ENCODE measurements at places on chromosomes 12 and 14.

DNA sequence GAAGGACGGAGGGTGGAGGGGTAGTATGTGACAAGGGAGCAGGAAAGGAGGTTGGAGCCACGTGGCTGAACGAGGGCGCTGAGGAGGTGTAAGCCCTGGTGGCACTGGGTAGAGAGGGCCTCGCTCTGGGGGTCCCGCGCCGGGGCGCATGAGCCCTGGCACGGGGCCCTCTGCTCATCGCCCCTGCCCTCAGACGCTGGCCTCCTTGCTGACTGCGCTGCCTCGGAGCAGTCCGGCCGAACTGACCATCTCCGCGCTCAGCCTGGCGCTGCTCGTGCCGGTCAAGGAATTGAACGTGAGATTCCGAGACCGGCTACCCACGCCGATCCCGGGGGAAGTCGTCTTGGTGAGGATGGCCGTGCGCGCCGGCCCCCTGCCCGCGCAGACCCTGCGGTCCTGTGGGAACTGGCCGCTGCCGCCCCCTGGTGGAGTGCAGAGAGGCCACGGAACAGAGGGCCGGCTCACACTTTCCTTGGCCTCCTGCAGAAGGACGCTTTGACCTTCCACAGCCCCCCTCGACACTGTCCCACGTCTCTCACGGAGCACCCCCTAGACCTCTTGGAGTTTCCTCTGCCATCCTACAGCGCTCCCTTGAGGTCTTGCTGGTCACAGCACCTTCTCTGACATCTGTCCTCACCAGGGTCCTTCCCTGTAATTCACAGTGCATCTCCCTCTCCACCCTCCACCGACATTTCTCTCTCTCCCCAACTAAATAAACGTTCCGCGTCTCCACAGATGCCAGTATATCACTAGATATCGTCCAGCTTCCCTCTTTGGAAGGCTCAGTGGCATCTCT, 10.5 kb downstream of the ARHGEF25 start:
- peak; percentile 48 for DNase-seq

GRCh38 chr14:60565211-60565610, 56.3 kb downstream of the SIX6 start:
- DNase-seq, result no peak

- DNase-seq, result no peak
Observed at GRCh38 chr12:60494244-60494643, 898.4 kb downstream of the SLC16A7 start.

DNA sequence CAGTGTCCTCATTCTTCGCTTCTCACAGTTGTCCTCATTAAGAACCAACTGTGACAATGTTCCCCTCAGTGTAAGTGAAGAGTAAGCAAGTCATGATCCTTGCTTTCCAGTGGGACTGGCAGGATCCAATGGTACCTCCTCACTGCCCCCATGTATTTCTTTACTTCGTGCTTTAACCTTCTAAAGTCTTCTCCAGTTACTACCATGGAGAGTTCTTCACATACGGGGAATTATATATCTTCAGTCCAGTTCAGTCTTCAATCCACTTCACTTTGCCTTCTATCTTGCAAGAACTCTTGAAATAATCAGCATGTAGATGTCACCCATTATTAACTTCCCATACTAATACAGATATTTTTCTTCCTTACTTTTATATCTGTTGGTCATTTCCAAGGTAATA, 381.9 kb upstream of the GARIN6 start:
- DNase-seq, result no peak

GRCh38 chr14:81868172-81868571, 334.5 kb upstream of the SEL1L start:
- no peak for DNase-seq

GRCh38 chr12:23041774-23042173, 416.8 kb downstream of the ETNK1 start:
- no peak for DNase-seq

- DNase-seq, result no peak
Observed at GRCh38 chr12:15289192-15289591, 33.1 kb upstream of the PTPRO start.

DNA sequence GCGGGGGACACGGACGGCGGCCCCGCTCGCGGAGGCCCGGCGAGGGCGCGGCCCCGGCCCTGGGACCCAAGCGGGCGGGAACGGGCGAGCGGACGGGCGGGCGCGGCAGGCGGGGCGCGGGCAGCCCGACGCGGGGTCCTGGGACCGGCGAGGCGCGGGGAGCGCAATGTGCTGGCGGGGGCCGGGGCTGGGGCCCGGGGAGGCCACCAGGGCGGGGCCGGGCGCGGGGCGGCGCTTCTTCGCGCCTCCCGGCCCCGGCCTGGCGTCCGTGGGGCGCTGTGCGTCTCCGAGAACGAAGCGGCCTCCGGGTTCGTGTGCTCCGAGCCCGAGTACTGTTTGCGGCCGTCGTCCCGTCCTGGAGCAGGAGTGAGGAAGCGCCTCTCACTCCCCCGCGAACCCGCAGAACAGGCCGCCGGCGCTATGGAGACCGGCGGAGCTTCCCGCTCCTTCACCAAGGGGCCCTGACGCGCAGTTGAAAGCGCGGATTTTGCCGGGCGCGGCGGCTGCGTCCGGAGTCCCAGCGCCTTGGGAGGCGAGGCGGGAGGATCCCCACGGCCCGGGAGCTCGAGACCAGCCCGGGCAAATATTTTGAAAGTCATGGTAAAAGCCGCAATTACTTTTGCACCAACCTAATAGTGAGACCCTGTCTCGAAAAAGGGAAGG, 420 bp upstream of the ANKLE2 start:
- DNase-seq, result peak; percentile 80

DNA sequence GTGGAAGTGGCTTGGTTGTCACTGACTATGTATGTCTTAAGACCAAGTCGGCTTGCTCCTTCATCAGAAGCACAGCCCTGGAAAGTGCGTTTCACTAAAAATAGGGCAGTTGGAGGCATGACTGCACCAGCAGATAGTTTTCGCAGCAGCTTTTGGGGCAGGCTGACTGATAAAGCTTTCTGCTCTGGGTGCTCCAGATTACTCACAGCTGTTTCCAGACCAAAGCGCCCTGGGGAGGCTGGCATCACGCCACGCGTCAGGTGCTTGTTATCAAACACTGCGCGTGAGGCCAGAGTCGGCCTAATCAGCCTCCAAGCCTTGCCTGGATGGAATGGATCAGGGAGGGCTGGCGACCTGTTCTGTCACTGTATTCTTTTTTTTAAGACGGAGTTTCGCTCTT, 13.3 kb upstream of the LRRC10 start:
- DNase-seq, result no peak

- DNase-seq, result no peak
Observed at GRCh38 chr12:5064913-5065490, 21.3 kb downstream of the KCNA5 start.

- DNase-seq, result no peak
Observed at GRCh38 chr12:34054938-34055337, 32.6 kb downstream of the ALG10 start.

GRCh38 chr12:95591731-95592130, 40.5 kb upstream of the USP44 start:
- no peak for DNase-seq

DNA sequence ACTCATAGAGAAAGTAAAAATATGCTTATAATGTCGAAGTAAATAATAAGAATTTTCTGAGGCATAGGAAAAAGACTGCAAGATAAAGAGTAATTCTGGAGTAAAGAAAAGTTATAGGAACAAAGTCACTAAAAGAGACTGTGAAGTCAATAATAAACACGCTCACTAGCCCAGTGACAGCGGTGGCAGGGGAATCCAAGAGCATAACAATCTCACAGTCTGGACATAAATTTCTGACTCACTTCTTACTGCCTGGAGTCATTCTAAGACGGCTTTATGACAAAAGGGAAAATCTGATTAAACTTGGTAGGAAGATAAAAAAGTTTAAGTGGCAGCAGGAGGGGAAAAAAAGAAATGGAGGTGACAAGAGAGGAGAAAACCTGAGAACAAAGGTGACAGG, 56.4 kb upstream of the GRIP1 start:
- peak; percentile 4 for DNase-seq

DNA sequence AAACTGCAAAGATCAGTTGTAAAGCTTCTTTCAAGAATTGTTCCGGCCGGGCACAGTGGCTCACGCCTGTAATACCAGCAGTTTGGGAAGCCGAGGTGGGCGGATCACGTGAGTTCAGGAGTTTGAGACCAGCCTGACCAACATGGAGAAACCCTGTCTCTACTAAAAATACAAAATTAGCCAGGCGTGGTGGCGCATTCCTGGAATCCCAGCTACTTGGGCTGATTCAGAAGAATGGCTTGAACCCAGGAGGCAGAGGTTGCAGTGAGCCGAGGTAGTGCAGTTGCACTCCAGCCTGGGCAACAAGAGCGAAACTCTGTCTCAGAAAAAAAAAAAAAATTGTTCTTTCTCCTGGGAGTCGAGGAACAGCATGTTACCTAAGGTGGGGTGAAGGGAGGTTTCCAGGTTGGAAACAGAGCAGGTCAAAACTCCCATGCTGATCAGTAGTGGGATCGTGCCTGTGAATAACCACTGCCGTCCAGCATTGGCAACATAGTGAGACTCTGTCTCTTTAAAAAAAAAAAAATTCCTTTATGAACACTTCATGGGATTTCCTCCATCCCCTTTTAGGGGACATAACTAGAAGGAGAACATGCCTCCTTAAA, 13.9 kb downstream of the FBXO34 start:
- no peak for DNase-seq

GRCh38 chr14:64303471-64303917, 9.3 kb upstream of the ESR2 start:
- peak; percentile 58 for DNase-seq

- DNase-seq, result no peak
Observed at GRCh38 chr14:70043001-70043400, 145.8 kb downstream of the SLC8A3 start.

GRCh38 chr12:94560431-94561221, 89.7 kb downstream of the TMCC3 start:
- DNase-seq, result peak; percentile 14

GRCh38 chr12:1811281-1811947, 9.0 kb upstream of the LRTM2 start:
- peak; percentile 52 for DNase-seq

DNA sequence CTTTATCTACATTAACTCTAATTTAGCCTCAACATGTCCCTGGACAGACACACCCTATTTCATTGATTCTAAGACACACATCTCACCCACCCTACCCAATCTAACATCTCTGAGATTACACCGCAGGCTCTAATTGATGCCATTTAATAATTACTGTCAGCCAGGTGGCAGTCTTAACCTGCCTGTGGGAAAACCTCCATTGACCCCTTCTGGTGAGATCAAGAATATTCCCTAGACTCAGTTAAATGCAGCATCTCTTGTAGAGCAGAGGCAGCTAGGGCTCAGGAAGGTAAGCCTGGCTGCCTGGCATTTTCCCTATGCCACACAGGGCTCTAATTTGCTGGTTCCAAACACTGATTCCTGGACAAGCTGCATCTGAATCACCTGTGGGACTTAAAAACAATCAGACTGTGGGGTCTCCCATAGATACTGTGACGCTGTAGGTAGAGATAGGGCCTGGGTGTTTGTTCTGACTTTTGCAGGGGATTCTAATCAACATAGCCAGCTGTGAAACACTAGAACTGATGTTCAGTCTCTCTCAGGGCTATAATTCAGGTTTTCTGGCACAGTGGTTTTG, 14.3 kb downstream of the MCRS1 start:
- peak; percentile 24 for DNase-seq

DNA sequence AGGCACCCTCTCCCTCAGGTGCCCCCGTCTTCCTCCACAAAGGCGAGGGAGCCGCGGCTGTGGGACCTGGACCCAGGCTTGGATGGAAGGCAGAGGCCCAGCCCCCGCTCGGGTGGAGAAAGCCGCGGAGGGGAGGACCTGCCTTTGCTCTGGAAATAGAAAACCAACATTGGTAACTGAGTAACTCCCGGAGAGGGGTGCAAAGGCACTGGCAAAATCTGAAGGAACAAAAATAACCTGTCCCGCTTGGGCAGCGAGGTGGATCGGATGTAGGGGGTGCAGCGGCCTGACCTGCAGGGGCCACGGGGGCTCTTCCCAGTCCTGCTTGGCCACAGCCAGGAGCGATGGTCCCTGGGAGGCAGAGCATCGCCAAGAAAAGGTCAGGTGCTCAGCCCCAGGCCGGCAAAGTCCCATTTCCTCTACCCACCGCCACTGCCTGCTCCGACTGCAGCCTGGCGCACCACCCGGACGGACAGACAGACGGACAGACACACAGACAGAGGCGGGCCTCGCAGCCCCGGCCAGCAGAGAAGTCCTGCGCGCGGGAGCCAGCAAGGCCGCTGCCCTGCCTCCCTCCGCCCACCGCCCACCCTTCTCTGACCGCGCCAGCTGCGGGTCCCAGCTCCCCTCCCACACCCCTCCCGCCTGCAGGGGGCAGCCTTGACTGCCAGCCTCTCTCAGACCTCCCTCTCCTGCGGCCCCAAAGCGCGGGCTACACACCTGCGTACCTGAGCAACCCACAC, 21.4 kb upstream of the TMEM106C start:
- peak; percentile 24 for DNase-seq

GRCh38 chr12:71162832-71163763, 5.3 kb upstream of the TSPAN8 start:
- DNase-seq, result no peak

DNA sequence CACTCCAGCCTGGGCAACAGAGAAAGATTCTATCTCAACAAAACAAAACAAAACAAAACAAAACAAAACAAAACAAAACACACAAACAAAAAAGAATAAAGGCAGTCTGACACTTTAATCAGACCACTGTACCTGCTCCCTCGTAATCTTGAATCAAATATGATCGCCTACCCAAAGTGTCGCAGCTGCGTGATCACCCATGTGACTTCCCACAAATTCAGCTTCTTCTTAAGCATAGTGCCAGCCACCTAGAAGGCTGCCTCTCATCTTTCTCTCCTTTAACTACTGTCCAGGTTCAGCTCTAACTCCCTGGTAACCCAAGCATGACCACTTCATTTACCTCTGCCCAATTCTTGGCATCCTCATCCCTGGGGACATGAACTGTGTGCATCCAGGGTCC, 37.4 kb downstream of the FMNL3 start:
- no peak for DNase-seq

DNA sequence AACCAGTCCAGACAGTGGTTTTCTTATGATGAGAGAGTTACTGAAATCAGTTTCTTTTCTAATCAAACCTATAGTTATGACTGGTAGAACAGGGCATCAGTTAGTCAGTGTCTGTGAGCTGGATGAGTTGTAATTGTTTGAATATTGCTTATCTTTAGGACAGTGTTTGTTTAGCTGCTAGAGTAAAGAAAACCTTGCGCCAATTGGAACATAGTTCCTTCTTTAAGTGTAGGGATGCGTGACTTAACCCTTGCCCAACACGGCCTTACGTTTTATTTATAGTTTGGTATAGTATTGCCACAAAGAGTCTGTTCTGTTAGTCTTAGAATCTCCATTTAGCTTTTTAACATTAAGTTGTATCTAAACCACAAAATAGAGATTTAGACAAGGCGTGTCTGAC, 572.6 kb downstream of the SLC16A7 start:
- no peak for DNase-seq

- DNase-seq, result no peak
Observed at GRCh38 chr12:58342736-58343135, 401.4 kb downstream of the ATP23 start.

Measured in activated CD4-positive, alpha-beta T cell treated with anti-CD3 and anti-CD28 coated beads, Interleukin-2, Interleukin-4, amounts not matched to agents 100 ng/mL and 50 ng/mL, durations not matched to agents 16 hours and 8 hours (primary cell).